ENCODE measurements at places on chromosomes 7 and 10.

DNA sequence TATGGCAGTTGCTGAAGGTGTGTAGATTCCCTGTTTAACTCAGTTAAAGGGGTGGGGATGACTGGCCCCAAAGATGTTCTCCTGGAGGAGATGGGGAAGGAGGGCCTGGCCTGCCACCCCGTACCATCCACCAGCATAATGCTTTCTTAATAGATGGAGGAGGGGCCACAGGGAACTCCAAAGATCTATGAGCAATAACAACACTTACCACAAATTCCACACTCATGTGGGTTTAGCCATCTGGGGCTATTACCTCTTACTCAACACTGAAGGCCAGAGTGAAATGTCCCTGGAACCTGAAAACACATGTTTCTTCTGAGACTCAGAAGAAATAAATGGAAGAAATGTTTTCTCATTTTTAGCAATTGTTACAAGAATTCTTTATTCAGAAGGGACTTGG lies 259.0 kb downstream of the CXCL12 start:
- no peaks in the 10 kb centered on the region for H3K36me3 ChIP-seq
- H3K27ac ChIP-seq: no peak overlapping the region
- no peaks in the 10 kb centered on the region for H3K27me3 ChIP-seq

GRCh38 chr10:69974551-69975155 lies 78.0 kb upstream of the MACROH2A2 start:
- H3K27me3 ChIP-seq: no peaks in the 10 kb centered on the region
- no peaks in the 10 kb centered on the region for H3K36me3 ChIP-seq
- DNase-seq: no peak
- no peak overlapping the region for H3K27ac ChIP-seq
- no peak overlapping the region for H3K4me3 ChIP-seq
- H3K4me1 ChIP-seq: no peaks in the 10 kb centered on the region

DNA sequence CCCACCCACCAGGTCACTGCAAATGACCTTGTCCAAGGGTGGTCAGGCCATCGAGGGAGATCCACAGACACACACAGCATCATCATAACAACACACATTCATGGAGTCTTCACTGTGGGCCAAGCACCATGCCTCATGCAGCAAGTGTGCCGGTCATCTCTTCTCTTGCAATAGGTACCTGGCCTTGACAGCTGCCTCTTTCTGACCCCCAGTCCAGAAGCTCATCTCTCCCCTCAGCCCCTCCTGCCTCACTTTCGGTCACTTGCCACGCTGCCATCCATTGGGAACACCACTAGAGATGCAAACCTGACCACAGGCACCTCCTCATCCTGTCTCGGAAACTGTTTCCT lies 75.9 kb downstream of the OAT start:
- no peak overlapping the region for H3K4me3 ChIP-seq
- no peak for DNase-seq
- H3K27ac ChIP-seq: no peak overlapping the region
- H3K36me3 ChIP-seq: no peaks in the 10 kb centered on the region

DNA sequence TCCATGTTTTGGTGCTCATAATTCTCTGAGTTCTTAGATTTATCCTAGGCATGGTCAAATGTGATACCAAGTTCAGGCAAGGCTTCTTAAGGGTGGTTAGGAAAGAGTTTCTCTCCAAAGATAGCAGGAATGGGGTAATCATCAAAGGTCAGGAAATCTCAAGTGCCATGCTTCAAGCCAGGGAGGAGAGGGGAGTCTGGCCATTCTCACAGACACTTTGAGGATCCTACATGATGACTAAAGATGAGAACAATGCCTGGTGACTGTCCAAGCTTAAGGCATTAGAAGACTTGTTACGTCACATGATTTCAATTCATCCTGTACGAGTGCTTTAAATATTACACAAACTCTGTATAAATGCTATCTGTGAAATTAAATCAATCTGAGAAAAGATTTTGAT lies 59.4 kb downstream of the POM121L12 start:
- no peak overlapping the region for H3K4me3 ChIP-seq
- H3K27ac ChIP-seq: no peak overlapping the region
- H3K36me3 ChIP-seq: no peaks in the 10 kb centered on the region
- DNase-seq: no peak
- H3K4me1 ChIP-seq: no peaks in the 10 kb centered on the region

- H3K4me1 ChIP-seq: no peaks in the 10 kb centered on the region
- H3K27ac ChIP-seq: no peak overlapping the region
- peaks cover 33% of the 10 kb centered on the region for H3K36me3 ChIP-seq
- no peak overlapping the region for H3K4me3 ChIP-seq
These were observed 37.1 kb upstream of the ZMIZ2 start for GRCh38 chr7:44711528-44711927.

- H3K27me3 ChIP-seq: no peaks in the 10 kb centered on the region
- no peaks in the 10 kb centered on the region for H3K4me1 ChIP-seq
- no peak overlapping the region for H3K27ac ChIP-seq
- DNase-seq: no peak
- H3K36me3 ChIP-seq: no peaks in the 10 kb centered on the region
These were observed 97.5 kb upstream of the CREB5 start for GRCh38 chr7:28314841-28315240.

DNA sequence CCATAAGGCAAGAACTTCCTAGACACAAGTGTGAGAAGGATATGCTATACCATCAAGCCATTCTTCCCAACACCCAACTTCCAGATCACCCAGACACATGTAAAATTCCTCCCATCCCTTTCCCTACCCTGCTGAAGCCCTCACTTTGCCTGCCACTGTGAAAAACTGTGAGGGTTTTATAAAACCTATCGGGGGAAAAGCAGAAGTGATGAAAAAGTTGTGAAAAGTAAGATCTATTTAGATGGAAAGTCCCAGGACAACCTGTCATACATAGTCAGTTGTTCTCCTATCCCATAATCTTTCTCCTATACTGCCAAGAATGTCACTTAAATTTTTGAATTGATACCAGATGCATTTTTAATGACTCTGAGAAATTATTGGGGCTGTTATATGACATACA lies 39.0 kb upstream of the PPP3CB start:
- DNase-seq: no peak
- peaks cover 18% of the 10 kb centered on the region for H3K36me3 ChIP-seq
- no peak overlapping the region for H3K4me3 ChIP-seq
- no peaks in the 10 kb centered on the region for H3K27me3 ChIP-seq

GRCh38 chr10:1074748-1075308 lies 18.6 kb downstream of the WDR37 start:
- no peak overlapping the region for H3K4me3 ChIP-seq
- DNase-seq: no peak
- no peak overlapping the region for H3K27ac ChIP-seq
- no peaks in the 10 kb centered on the region for H3K27me3 ChIP-seq

Data from ascending aorta (tissue), 2 donors.